ENCODE measurements at places on chromosomes 13 and 19.
A peak's percentile ranks its signal among the peaks of the same experiment; 100 is the strongest.

DNA sequence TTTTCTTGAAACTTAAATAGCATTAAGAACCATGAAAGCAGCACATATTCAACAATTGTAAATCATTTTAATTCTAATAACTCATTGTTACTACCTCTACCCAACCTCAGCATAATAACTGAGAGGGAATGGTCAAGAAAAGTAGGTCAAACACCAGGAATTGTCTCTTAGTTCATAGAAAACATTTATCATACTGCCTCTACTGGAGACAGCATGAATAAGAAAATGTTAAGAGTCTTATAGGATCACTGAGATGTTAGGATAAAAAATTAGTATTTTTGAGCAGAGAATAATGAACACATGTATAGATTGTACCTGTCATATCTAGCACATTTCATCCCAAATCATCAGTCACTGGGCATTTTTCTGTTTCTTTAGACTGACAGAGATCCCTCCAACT, 515.3 kb downstream of the PCDH9 start:
- no peak for DNase-seq

GRCh38 chr19:34962687-34963572, 1.1 kb downstream of the ZNF792 start:
- DNase-seq = no peak

DNA sequence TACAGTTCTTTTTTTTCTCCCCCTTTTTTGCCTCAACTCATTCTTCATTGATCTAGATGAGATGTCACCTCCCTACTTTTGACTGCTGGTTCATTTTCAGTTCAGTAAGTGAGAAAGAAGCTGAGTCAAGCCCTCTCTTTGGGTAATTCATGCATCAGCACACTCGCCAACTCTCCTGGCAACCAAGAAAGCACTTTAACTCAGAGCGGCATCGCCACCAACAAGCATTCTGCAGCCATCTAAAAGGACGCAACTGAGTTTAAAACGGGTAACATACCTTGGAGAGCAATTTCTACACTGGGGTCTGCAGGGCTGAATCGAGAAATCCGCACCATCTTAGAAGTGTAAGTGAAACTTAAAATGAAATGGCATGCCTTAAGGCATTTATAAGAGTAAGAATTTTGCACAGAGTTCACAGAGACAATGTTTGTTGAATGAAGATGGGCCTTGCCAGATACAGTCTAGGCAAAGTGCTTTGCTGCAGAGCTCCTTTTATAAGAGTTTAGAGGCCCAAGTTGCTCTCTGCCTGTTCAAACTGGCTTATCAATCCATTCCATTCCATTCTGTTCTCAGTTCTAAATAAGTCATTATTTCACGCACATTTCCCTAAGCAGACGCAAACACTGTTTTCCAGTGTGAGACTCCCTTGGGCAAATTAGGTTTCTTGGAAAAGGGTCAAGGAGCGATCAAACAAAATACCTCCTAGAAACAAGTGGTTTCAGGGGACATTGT, 338.0 kb downstream of the ENOX1 start:
- DNase-seq = no peak

DNA sequence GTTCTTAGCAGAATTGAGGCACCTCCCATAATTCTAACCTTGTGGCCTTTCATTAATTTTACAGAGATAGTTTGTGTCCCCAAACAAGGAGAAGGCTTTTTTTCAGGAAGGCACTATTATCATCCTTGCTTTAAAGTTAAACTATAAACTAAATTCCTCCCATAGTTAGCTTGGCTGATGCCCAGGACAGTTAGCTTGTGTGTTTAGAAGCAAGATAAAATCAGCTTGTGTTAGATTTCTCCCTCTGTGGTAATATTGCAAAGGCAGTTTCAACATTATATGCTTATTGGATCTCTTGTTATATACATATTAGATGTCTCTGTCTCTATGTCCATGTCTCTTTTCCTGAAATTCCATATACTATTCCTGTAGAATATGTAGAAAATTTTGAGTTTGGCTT, 342.7 kb downstream of the TBC1D4 start:
- DNase-seq = no peak

GRCh38 chr13:113338451-113338850, 25.5 kb downstream of the GRTP1 start:
- no peak for DNase-seq

DNA sequence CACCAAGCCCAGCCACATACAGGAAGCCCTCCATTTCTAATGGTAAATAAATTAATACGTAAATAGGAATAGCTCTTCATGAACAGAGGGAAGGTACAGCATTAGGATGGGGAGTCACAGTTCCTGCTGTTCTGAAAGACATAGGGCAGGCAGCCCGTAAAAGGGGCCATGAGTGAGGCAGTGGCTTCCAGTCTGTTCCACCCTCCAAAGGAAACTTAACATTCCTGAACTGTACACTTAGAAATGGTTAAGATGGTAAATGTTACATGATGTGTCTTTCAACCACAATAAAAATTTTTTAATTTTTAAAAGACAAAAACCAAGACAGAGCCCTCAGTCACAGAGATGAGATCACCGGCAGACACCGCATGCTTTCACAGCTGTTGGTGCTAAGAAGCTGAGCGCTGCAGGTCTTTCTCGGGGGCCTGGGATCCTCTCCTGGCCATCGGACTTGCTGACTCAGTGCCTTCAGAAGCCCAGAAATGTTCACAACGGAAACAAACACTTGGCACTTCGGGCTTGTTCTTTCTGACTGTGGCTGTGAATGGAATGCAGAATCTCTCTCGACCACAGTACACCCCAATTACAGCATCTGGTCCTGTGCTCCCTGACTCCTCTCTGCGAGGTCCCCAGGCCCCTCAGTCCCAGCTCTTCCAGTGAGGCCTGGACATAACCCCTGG, 36.4 kb downstream of the EPS15L1 start:
- DNase-seq = no peak

DNA sequence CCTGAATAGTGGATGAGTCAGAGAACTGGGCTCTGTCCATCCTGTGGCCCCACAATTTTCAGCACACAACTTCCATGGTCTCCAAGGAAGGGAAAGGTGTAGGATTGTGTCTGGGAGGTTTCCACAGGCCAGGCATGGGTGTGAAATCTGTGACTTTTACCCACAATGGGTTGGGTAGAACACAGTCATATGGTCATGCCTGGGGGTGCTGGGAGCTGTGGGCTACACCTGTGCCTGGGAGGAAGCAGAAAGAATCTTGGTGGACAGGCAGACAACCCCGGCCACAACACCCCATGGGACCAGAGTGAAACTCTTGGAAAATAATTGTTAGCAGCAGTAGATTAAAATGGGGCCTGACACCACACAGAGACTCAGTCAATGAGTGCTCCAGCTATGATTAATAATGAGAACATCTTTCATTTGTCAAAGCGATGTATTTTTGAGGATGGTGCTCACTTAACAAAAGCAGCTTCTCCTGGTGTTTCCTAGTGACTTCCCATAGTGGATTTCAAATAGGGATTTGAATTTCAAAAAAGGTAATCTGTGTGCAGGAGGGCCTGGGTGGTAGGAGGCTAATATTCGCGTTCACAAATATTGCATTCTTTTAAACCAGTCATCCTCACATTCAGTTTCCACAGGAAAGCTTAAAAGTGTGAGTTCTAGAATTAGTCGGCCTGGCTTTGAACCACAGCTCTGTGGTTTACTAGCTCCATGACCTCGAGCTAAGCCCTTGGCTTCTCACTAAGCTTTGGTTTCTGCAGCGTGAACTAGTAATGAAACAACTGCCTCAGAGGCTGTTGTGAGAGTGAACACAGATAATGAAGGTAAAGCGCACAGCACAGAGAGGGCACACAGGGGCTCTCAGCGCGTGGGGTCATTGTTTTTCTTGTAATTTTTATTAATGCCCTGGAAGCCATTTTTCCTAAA, 89.3 kb upstream of the UQCRFS1 start:
- DNase-seq = peak; percentile 79

- no peak for DNase-seq
Measured at GRCh38 chr19:35752746-35753350, 4.0 kb downstream of the HSPB6 start.

GRCh38 chr13:95247852-95248251, 53.4 kb downstream of the ABCC4 start:
- DNase-seq = no peak

- no peak for DNase-seq
Measured at GRCh38 chr19:45172611-45173208, 5.3 kb downstream of the TRAPPC6A start.

DNA sequence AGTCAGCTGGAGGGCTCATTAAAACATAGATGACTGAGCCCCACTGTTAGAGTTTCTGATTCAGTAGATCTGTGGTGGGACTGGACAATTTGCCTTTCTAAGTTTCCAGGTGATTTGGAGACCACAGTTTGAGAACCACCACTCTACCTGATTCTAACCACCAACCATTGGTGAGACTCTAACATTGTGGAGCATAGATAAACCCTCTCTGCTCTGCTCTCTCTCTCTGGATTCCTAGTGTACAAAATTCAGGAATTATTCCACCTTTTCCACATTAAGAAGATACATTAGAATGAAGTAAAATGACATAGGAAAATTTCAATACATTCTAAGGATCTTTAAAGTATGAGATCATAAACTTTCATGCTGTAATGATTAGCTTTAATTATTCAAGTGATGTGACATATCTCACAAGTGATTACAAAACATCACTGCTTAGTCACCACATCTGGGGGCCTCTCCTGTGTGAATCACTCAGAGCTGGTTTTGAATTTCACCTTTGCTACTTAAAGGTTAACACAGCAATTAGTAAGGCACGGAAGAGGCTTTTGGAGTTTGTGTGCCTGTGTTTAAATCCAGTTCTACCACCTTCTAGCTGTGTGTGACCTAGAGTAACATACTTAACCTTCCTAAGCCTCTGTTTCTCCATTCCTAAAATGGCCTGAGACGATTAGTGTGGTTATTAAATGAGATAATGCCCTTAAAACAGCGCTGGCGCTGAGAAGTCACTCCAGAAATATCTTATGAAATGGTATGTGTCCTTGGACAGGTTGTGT, 78.5 kb upstream of the NBEA start:
- no peak for DNase-seq

GRCh38 chr13:51542346-51543242, 41.7 kb upstream of the WDFY2 start:
- no peak for DNase-seq

GRCh38 chr13:23488442-23488841, 54.9 kb upstream of the SACS start:
- DNase-seq = no peak

DNA sequence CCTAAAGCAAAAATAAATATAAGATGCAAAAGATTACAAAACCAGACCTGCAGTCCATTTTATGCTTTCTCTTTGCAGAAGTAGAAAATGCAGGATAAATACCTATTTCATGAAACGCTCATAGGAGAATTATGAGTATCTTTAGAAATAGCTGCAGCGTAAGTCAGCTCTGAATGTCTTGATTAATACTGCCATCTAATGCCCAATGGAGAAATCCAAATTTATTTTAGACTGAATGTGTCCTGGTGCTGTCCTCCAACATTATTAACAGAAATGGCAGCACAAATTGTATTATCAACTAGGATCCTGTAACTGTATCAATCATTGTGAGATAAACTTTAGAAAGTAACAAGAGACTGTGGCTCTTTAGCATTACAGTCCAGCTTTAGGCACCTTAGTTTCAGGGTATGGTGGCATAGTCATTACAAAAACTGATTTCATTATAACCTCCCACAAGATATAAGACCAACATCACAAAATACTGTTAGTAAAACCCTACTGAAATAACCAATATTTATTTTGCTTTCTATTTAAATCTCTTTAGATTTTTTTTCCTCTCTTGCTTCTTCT, 162.1 kb upstream of the MIR17HG start:
- DNase-seq = no peak

GRCh38 chr13:64276232-64276631, 2860.6 kb upstream of the PCDH20 start:
- DNase-seq = no peak

DNA sequence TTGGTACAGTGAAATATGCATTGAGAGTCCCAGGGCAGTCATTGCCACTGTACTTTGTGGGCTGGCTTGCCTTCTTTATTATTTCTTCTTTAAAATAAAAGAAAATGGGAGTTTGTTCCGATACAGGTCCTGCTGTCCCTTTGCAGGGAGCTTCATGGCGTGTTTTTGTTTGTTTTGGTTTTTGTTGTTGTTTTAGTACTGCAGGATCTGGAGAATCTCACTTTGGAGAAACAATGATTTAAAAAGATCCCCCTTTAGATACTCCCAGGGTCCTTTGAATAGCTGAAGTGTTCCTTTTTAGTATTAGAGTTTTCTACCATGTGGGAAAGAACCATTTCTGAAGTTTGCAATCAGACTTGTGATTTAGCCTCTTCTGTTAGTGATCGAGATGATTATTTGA, 11.1 kb downstream of the CHAF1A start:
- no peak for DNase-seq

DNA sequence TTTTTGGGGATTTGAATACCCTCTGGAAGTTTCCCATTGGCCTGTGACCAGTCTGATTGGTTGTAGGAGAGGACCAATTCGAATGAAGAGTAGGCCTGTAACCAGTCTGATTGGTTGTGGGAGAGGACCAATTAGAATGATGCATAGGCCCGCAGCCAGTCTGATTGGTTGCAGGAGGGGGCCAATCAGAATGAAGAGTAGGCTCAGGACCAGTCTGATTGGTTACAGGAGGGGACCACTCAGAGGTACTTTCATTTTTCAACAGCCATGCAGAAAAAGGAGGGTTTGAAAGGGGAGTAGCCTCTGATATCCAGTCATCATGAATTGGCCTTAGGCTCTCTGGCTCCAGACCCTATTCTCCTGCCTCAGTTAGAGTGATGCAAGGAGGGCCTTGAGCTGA, 30.4 kb upstream of the SLC1A5 start:
- DNase-seq = no peak

GRCh38 chr13:82661126-82661525, 1221.1 kb downstream of the SLITRK1 start:
- no peak for DNase-seq

GRCh38 chr13:85755123-85755522, 44.1 kb downstream of the SLITRK6 start:
- no peak for DNase-seq

DNA sequence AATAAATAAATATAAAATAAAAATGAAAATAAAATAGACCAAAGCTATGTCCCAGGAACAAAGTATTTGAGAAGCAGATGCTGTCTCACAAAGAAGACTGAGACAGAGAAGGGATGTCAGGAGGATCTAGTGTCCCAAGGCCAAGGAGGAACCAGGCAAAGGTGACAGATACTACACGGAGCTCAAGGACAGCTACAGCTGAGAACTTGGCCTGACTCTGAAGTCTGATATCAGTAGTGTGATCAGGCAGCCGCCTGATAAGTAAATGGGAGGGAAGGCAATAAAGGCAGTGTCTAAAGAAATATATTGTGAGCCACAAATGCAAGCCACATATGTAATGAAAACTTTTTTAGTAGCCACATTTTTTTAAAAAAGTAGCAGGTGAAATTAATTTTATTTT, 20.4 kb upstream of the NANOS3 start:
- DNase-seq = no peak

- DNase-seq = no peak
Measured at GRCh38 chr13:103556681-103557080, 490.5 kb upstream of the SLC10A2 start.
